Endodermal cell (in vitro differentiated cells): ENCODE measurements at places on chromosomes 11 and 22. TPM values are rescaled to one million over a fixed set of nuclear protein-coding genes. Genes with fewer than 3 reads are reported as not detected.
A peak's percentile ranks its signal among the peaks of the same experiment; 100 is the strongest.

GRCh38 chr22:34416022-34416860 is 496.0 kb upstream of the LARGE1 start:
- H3K4me3 ChIP-seq = peak overlapping the region; percentile 22
- H3K27ac ChIP-seq = no peak overlapping the region
- H3K27me3 ChIP-seq = peaks cover 5% of the 10 kb centered on the region
- DNase-seq = peak; percentile 42
- H3K4me1 ChIP-seq = no peaks in the 10 kb centered on the region

- no peaks in the 10 kb centered on the region for H3K4me1 ChIP-seq
- no peaks in the 10 kb centered on the region for H3K36me3 ChIP-seq
- H3K27ac ChIP-seq = no peak overlapping the region
- no peaks in the 10 kb centered on the region for H3K27me3 ChIP-seq
- H3K4me3 ChIP-seq = no peak overlapping the region
- peak; percentile 44 for DNase-seq
These were observed 30.5 kb downstream of the IFT27 start for GRCh38 chr22:36745301-36745995.

- no peak for DNase-seq
- peaks cover 6% of the 10 kb centered on the region for H3K27me3 ChIP-seq
- H3K4me1 ChIP-seq = peaks cover 5% of the 10 kb centered on the region
These were observed 6.1 kb downstream of the ARHGAP8 start for GRCh38 chr22:44758344-44758973.

GRCh38 chr11:77269484-77270123 is 31.9 kb downstream of the GDPD4 start:
- no peaks in the 10 kb centered on the region for H3K27me3 ChIP-seq
- H3K4me1 ChIP-seq = no peaks in the 10 kb centered on the region
- no peak overlapping the region for H3K4me3 ChIP-seq
- DNase-seq = no peak
- H3K36me3 ChIP-seq = no peaks in the 10 kb centered on the region
- no peak overlapping the region for H3K27ac ChIP-seq

GRCh38 chr11:36411202-36411640 is 98.9 kb downstream of the TRAF6 start:
- no peak for DNase-seq
- H3K4me3 ChIP-seq = no peak overlapping the region
- peaks cover 4% of the 10 kb centered on the region for H3K36me3 ChIP-seq
- H3K4me1 ChIP-seq = no peaks in the 10 kb centered on the region

DNA sequence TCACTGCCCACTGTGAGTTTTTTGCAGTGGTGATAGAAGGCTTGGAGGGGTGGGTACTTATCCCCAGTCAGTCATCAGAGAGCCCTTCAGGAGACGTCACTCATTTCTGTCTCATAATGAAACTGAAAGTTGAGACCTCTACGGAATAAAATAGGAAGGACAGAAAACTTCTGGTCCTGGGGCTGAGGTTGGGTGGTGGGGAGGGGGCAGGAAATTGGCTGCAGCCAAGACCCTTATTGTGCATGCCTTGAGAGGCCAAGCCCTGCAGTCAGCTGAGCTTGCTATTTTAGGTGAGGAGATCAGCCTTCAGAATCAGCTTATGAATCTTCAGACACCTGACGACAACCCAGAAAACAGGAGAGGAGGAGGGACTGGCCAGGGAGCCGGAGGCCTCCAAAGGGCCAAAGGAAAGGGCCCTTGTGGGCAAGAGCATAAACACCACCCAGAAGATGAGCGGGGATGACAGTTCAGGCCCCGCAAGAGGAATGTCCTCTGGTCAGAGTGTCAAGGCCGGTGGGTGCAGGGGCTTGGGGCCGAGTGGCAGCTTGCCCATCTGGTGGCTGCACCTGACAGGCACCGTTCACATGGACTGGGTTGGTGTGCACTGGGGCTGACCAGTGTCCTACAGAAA is 17.9 kb upstream of the ADA2 start:
- H3K36me3 ChIP-seq = no peaks in the 10 kb centered on the region
- H3K27ac ChIP-seq = no peak overlapping the region
- DNase-seq = no peak

DNA sequence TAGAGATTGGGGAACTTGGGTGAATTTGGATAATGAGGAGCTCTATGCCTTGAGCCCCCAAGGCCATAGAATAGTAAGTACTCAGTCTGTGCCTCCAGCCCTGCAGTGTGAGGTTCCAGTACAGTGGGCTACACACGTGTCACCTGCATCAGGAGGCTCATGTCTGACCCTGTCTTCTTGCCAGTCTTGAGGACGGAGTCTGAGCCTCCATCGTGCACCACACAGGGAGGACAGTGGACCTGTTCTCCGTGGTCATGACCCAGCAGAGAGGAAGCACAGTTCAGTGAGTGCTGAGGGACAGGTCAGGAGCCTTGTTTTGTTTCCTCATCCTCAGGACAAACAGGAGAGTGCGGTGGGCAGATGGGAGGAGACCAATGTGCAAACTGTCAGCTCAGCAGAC is 30.8 kb downstream of the RPS13 start:
- H3K4me3 ChIP-seq = no peak overlapping the region
- H3K36me3 ChIP-seq = no peaks in the 10 kb centered on the region
- no peaks in the 10 kb centered on the region for H3K4me1 ChIP-seq
- DNase-seq = no peak
- H3K27me3 ChIP-seq = peaks cover 6% of the 10 kb centered on the region
- H3K27ac ChIP-seq = no peak overlapping the region

DNA sequence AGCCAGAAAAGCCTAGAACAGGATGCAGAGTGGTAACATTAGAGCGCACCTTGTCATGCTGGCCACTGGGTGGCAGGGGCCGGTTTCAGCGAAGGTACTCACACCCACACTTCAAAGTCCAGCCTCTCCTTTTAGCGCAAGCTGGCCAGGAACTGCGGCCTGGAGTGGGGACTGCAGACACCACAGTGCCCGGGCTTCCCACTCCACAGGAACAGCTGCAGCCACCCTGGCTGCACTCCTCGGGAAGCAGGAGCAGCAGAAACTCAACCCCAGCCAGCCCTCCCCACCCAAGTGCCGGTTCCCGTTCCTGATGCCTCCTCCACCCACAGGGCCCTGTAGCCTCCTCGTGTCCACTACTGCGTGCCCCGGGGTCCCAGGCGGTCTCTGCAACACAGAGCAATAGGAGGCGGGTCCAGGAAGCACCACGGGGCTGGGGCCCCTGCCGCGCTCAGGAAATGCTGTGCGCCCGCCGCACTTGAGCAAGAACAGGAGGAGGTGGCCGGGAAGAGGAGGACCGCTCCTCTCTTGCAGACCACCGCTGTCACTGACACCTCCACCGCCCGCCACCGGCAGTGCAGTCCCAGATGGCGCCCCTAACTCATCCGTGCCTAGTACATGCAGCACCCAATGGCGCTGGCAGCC is 2.2 kb downstream of the RFPL2 start:
- H3K4me1 ChIP-seq = peaks cover 22% of the 10 kb centered on the region
- H3K36me3 ChIP-seq = peaks cover 6% of the 10 kb centered on the region
- no peak overlapping the region for H3K27ac ChIP-seq
- H3K4me3 ChIP-seq = peak overlapping the region; percentile 85
- peak; percentile 85 for DNase-seq

- no peak overlapping the region for H3K4me3 ChIP-seq
- peaks cover 8% of the 10 kb centered on the region for H3K4me1 ChIP-seq
- H3K27me3 ChIP-seq = no peaks in the 10 kb centered on the region
- no peak for DNase-seq
These were observed 249.9 kb downstream of the TTC28 start for GRCh38 chr22:28429711-28430110.

DNA sequence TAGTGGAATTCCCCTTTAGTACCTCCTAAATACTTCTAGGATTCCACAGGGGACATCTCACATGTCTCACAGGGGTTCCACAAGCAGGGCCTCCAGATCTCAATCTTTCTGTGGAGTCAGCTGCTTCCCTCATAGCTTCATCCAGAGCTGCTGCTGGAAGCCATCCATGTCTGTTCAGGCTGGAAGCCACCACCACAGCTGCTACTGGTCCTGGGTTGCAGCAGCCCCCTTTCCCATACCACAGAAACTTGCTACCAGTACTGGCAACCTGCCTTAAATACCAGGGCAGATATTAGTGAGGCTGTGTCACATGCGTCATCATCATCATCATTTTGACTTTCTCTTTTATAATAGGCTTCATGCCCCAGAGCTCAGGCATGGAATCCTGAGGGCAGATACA is 242.7 kb upstream of the NCAM1 start:
- DNase-seq = no peak
- H3K4me3 ChIP-seq = no peak overlapping the region
- H3K27ac ChIP-seq = no peak overlapping the region

DNA sequence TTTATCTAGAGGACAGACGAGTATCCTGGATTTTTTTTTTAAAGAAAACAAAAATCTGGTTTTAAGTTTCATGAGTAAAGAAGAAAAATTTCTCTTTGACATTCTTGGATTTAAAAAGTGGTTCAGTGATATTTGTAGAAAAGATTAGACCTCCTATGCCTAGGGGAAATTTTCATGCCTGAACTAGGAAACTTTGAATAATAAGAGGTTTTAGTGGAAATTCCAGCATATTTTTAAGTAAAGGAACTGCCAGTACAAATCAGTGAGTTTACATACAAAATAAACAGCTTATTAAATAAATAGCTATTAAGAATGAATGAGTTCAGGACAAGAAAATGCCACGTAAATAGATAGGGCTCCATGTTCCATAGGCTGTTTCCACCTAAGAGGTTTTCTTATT is 17.5 kb downstream of the JAM3 start:
- no peaks in the 10 kb centered on the region for H3K27me3 ChIP-seq
- H3K27ac ChIP-seq = no peak overlapping the region
- no peaks in the 10 kb centered on the region for H3K36me3 ChIP-seq
- no peaks in the 10 kb centered on the region for H3K4me1 ChIP-seq
- DNase-seq = no peak

GRCh38 chr11:70764356-70764905 is 366.1 kb downstream of the CTTN start:
- DNase-seq = no peak
- H3K27me3 ChIP-seq = no peaks in the 10 kb centered on the region
- no peak overlapping the region for H3K4me3 ChIP-seq
- no peaks in the 10 kb centered on the region for H3K4me1 ChIP-seq
- no peaks in the 10 kb centered on the region for H3K36me3 ChIP-seq
- no peak overlapping the region for H3K27ac ChIP-seq

DNA sequence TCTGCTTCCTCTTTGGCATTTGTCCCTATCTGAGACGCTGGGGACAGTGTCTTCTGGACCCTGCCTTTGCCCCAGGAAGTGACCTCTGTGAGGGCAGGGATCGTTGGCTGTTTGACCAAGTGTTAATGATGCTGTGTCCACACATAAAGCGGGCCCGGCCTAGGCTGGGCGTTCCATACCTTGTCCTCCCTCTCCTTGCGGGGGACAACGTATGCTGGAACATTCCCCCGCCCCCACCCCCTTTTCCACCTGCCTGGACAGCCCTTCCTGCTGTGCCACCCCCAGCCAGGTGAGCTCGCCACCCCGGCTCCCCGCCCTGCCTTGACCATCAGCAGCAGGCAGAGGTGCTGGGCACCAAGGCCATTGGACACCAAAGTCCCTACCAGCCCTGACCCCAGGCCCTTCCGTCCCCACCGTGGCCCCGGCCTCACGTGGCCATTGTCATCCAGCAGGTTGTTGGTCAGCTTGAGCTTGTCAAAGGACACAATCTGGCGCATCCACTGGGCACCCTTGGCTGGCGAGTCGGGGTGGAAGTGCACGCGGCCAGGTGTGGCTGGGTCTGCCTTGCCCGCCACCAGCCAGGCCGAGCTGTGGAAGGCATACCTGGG is 4.1 kb upstream of the NUDT8 start:
- H3K27ac ChIP-seq = no peak overlapping the region
- no peaks in the 10 kb centered on the region for H3K36me3 ChIP-seq
- no peaks in the 10 kb centered on the region for H3K27me3 ChIP-seq
- DNase-seq = peak; percentile 72

DNA sequence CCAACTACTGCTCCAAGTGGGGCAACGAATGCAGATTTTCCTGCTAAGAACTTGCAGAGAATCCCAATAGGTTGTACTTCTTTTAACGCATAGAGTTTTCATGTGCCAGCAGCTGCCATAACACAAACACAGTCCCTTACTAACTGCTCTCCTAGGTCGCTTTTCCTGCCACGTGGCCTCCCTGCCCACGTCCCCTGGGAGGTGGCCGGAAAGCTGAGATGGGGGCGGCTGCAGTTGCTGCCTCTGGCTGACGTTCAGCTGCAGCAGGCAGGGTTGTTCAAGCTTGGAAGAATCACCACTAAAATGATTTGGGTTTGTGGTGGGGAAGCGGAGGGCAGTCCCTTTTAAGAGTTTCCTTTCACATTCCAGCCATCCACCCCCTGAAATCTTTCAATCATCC is 39.3 kb downstream of the ZNF202 start:
- no peaks in the 10 kb centered on the region for H3K27me3 ChIP-seq
- no peaks in the 10 kb centered on the region for H3K4me1 ChIP-seq
- H3K27ac ChIP-seq = no peak overlapping the region
- no peak for DNase-seq
- no peak overlapping the region for H3K4me3 ChIP-seq
- no peaks in the 10 kb centered on the region for H3K36me3 ChIP-seq

DNA sequence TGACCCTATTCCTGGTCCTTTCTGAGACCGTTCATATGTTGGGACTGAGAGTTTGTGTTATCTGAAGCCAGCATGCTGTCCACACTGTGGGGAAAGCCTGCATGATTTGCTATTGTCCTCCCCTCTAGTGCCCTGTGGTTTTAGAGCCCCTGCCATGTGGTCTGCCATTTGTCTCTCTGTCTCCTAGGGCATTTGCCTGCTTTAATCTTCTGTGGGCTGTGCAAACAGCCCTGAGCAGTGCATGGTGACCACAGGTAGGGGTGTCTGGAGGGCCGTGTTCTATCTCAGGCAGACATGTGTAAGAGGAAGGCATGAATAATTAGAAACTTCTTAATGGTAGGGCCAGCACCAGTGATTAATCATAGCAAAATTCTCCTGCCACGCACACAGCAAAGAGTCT is 23.0 kb downstream of the AMPD3 start:
- no peaks in the 10 kb centered on the region for H3K27me3 ChIP-seq
- no peak overlapping the region for H3K4me3 ChIP-seq
- DNase-seq = no peak
- H3K4me1 ChIP-seq = no peaks in the 10 kb centered on the region
- H3K36me3 ChIP-seq = no peaks in the 10 kb centered on the region

GRCh38 chr11:14641801-14642200 is 1.8 kb upstream of the PDE3B start:
- no peak overlapping the region for H3K4me3 ChIP-seq
- DNase-seq = no peak
- no peaks in the 10 kb centered on the region for H3K4me1 ChIP-seq
- peaks cover 37% of the 10 kb centered on the region for H3K27me3 ChIP-seq
- no peaks in the 10 kb centered on the region for H3K36me3 ChIP-seq

Gene OR8G5
- not detected in 3 replicates for total RNA-seq

Gene SEPTIN3
- total RNA-seq = 13.9 to 20.0 TPM (median 15.4 TPM) in 3 replicates

Gene SHISA8
- not detected in 2 replicates for total RNA-seq

Gene C11orf42
- not detected in 2 replicates for total RNA-seq

Gene INPP5J
- total RNA-seq = 4.3 and 5.4 TPM in 2 replicates

Gene PDE2A
- 8.7 and 13.3 TPM in 2 replicates for total RNA-seq

Gene BEST1
- 0.15 to 0.96 TPM (median 0.40 TPM) in 3 replicates for total RNA-seq
